ENCODE measurements at places on chromosomes 4 and X. TPM values are rescaled to one million over a fixed set of nuclear protein-coding genes. Genes with fewer than 3 reads are reported as not detected.

The CYP2U1 gene
- 7.1 TPM for total RNA-seq

DNA sequence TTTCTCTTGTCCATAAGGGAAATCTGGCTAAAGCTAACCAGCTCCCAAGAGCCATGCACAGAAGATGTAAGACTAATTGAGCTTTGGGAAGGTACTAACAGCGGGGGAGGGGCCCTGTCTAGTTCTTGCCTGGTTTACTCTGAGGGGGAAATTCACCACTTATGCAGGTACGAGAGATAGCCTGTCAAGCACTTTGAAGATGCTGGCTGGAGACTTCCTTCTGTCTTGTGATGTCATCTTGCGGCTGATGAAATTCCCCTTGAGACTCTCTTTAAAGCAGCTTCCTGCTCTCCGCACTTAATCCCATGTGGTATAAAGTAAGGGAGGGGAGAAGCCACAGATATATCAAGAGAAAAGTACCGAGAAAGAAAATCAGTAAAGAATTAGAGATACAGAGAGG, 345.3 kb downstream of the MAPK10 start:
- peaks cover 8% of the 10 kb centered on the region for H3K4me1 ChIP-seq
- H3K36me3 ChIP-seq = no peaks in the 10 kb centered on the region
- no peak overlapping the region for H3K4me3 ChIP-seq

DNA sequence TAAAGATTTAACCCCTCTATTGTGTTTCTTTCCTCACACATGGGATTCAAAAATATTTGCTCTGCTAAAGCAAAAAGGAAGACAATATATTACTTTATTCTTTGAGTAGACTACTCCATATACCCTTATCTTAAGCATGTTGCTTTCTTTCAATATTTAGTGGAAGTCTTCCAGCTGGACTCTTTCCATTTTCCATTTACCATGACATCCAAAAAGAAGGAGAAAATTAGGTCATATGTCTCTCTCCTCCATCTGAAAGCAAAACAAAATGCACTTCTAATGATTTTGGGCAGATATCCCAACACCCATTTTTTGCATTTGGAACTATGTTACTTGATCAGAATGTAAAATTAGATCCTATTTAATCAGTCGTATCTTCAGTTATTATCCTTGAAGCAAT, 1336.5 kb downstream of the PCDH19 start:
- no peak overlapping the region for H3K27ac ChIP-seq
- H3K27me3 ChIP-seq = peaks cover 5% of the 10 kb centered on the region
- no peak overlapping the region for H3K4me3 ChIP-seq
- no peak for DNase-seq
- H3K36me3 ChIP-seq = no peaks in the 10 kb centered on the region

The HS6ST2 gene
- total RNA-seq = 1.9 TPM

- H3K4me3 ChIP-seq = no peak overlapping the region
- H3K27ac ChIP-seq = no peak overlapping the region
- H3K27me3 ChIP-seq = no peaks in the 10 kb centered on the region
- H3K36me3 ChIP-seq = no peaks in the 10 kb centered on the region
- no peak for DNase-seq
Observed at GRCh38 chr4:971666-972500, 1.5 kb downstream of the DGKQ start.

DNA sequence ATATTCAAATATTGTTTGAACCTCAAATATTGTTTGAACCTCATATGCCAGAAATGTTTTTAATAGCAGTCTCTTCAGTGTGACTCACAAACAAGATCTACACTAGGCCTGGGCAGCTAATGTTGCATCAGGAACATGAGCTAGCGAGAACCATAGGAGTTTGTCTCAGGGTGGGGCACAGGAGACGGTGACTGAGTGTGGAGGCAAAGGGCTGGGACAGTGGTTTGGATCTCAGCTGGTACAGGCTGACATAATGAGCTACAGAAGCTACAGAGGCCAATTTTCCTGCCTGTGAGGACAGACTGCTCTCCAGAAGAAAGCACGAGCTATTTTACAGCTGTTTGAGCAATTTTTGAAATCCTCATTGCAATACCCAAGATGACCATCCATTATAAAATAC, 224.7 kb downstream of the CENPC start:
- H3K27me3 ChIP-seq = no peaks in the 10 kb centered on the region
- H3K4me1 ChIP-seq = no peaks in the 10 kb centered on the region
- H3K27ac ChIP-seq = no peak overlapping the region
- no peaks in the 10 kb centered on the region for H3K36me3 ChIP-seq
- H3K4me3 ChIP-seq = no peak overlapping the region
- DNase-seq = no peak

DNA sequence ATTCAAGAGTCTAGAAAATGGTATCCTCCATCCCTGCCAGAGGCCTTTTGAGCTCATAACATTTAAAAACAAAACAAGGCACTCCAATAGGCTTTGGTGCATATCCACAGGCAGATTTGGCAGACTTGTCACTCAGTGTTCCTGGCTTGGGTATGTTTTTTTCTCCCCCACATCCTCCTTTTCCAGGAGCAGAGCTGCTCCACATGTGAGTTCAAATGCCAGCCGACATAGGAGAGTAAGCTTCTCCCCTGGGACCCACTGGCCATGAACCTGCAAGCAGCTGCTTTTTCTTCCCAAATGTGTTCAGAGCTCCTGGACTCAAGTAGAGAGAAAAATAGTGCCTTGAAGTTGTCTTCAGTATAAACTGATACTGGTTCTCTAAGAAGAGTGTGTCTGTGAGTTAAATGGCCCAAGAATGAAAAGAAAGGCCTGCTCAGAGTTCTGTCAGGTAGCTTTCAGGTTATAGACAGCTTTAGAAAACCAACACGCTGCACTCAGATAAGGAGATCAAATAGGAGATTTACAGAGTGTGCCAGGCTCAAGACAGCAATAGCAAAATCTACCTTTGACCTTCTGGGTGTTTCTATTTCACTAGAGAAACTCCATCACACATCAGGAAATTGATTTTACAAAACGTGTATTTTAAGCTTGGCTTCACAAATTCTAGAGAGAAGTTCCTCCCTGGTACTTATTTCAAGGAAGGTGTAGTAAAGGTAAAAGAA, 162.5 kb upstream of the GALNT7 start:
- no peak overlapping the region for H3K4me3 ChIP-seq
- H3K36me3 ChIP-seq = no peaks in the 10 kb centered on the region
- H3K4me1 ChIP-seq = no peaks in the 10 kb centered on the region
- H3K27ac ChIP-seq = no peak overlapping the region
- DNase-seq = no peak

DNA sequence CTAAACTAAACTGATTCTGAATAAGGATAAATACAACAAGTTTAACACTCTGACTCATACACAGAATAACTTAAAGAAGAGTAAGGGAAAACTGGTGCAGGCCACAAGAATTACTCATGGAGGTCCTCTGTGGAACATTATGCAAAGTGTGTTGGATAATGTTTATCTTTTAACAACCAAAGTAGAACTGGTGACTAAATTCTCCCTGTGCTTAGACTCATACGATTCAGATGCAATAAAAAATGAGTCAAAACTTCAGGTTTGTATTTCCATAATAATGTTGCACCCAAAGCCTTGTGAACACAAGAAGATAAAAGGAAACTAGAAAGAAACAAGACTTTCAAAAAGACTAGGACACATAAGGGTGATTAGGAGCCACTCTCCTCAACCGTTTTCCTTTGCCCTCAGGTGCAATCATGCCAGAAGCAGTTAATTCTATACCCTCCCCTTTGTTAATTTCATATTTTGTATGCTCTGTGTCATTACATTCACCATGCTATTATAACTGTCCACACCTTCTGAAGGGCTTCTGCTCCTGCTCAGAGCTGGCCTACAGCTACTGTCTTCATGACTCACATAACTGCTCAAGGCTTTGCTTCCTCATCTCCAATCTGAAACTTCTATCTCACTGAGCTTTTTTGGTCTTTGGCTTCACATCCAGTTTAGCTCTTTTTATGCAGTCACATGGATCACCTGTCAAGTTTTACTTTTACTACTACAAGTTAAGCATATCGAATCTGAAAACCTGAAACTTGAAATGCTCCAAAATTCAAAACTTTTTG, 60.2 kb downstream of the KCNIP4 start:
- H3K27ac ChIP-seq = no peak overlapping the region
- H3K4me3 ChIP-seq = no peak overlapping the region
- no peaks in the 10 kb centered on the region for H3K27me3 ChIP-seq
- DNase-seq = no peak

DNA sequence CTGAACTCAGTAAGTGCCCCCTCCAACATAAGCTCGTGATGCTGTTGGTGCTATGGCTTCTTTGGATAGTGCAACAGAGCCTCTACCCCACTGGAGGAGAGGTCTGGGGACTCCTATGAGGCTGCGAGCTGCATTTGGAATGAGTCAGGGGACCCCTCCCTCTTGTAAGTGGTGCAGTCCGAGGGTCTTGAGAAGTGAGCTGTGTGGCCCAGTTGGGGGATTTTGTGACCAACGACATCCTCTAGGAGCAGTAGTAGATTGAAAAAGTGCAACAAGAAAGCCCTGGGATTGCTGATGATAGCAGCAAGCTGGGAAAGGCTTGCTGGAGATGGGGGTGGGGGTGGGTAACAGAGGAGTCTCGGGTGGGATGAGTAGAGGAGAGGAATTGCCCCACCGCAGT, 3.1 kb downstream of the FRMPD3 start:
- peaks cover 61% of the 10 kb centered on the region for H3K27me3 ChIP-seq
- H3K4me1 ChIP-seq = no peaks in the 10 kb centered on the region
- no peak overlapping the region for H3K27ac ChIP-seq
- H3K36me3 ChIP-seq = no peaks in the 10 kb centered on the region

GRCh38 chrX:9605484-9605883, 140.6 kb downstream of the TBL1X start:
- H3K36me3 ChIP-seq = no peaks in the 10 kb centered on the region
- no peak for DNase-seq
- no peaks in the 10 kb centered on the region for H3K4me1 ChIP-seq
- no peak overlapping the region for H3K27ac ChIP-seq
- H3K27me3 ChIP-seq = no peaks in the 10 kb centered on the region

The NDST3 gene
- total RNA-seq = 0.35 TPM

The UTP3 gene
- 39.3 TPM for total RNA-seq

The PLRG1 gene
- 52.4 TPM for total RNA-seq

DNA sequence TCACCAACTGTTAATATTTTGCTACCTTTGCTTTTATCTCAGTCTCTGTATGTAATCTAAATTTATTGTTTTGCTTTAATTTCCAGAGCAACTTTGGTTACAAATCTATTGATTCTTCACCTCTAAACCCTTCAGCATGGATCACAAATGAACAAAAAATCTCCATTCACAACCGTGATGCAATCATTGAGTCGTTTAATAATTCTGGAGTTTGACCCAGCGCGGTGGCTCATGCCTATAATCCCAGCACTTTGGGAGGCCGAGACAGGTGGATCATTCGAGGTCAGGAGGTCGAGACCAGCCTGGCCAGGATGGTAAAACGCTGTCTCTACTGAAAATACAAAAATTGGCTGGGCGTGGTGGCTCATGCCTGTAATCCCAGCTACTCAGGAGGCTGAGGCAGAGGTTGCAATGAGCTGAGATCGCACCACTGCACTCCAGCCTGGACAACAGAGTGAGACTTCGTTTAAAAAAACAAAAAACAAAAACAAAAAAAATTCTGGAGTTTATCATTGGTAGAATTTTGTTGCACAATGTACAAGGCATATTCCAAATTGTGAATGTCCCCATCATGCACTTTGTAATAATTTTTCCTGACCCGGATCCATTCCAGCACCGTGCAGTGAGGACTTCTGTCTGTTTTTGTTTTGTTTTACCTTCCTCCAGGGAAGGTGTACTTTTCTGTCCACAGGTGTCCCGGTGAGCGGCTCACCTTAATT, 2.3 kb upstream of the IDUA start:
- H3K4me1 ChIP-seq = peaks cover 11% of the 10 kb centered on the region
- H3K27ac ChIP-seq = no peak overlapping the region
- DNase-seq = no peak
- H3K27me3 ChIP-seq = no peaks in the 10 kb centered on the region
- H3K4me3 ChIP-seq = no peak overlapping the region

The SOX3 gene
- total RNA-seq = 0.23 TPM

- no peak overlapping the region for H3K4me3 ChIP-seq
- H3K27me3 ChIP-seq = no peaks in the 10 kb centered on the region
- H3K4me1 ChIP-seq = no peaks in the 10 kb centered on the region
Observed at GRCh38 chr4:100061835-100062234, 111.8 kb upstream of the H2AZ1 start.

- no peak overlapping the region for H3K4me3 ChIP-seq
- no peak for DNase-seq
- H3K27me3 ChIP-seq = peaks cover 2% of the 10 kb centered on the region
- H3K36me3 ChIP-seq = no peaks in the 10 kb centered on the region
- no peak overlapping the region for H3K27ac ChIP-seq
Observed at GRCh38 chrX:46637938-46638337, 64.4 kb downstream of the CHST7 start.

- DNase-seq = no peak
- no peak overlapping the region for H3K27ac ChIP-seq
- peaks cover 85% of the 10 kb centered on the region for H3K36me3 ChIP-seq
- no peaks in the 10 kb centered on the region for H3K27me3 ChIP-seq
- no peaks in the 10 kb centered on the region for H3K4me1 ChIP-seq
Observed at GRCh38 chrX:53556868-53557267, 122.7 kb upstream of the HSD17B10 start.

The MAGEA4 gene
- total RNA-seq = not detected

DNA sequence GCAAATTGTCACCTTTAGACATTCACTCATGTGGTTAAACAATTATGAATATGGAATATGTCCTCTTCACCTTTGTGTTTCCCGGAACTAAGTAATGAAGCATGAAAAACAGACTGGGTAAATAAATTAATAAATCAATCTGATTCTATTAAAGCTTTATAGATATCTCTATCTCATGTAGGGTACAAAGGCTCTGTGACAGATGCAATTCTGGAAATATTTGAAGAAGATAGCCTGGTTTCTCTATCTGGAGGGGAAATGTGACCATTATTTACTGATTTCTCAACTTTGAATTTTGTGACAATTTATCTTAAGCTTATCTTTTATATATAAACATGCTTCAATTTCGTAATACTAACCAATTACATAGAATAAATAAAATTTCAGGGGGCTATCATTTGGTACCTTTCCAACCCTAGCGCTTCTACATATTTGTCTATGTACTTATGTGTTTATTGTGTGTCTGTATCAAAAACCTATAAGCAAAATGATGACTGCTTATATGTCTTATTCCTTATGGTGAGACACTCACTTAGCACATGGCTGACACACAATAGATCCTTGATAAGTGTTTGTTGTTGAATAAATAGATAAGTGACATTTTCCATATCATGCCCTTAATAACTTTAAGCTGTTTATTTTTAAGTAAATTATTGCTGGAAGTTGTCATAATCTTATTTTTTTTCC, 9.9 kb downstream of the CTSO start:
- DNase-seq = no peak
- no peaks in the 10 kb centered on the region for H3K4me1 ChIP-seq
- no peaks in the 10 kb centered on the region for H3K27me3 ChIP-seq
- no peak overlapping the region for H3K4me3 ChIP-seq

The RNF212 gene
- 2.4 TPM for total RNA-seq
